ENCODE measurements at places on chromosomes 3 and 15.

DNA sequence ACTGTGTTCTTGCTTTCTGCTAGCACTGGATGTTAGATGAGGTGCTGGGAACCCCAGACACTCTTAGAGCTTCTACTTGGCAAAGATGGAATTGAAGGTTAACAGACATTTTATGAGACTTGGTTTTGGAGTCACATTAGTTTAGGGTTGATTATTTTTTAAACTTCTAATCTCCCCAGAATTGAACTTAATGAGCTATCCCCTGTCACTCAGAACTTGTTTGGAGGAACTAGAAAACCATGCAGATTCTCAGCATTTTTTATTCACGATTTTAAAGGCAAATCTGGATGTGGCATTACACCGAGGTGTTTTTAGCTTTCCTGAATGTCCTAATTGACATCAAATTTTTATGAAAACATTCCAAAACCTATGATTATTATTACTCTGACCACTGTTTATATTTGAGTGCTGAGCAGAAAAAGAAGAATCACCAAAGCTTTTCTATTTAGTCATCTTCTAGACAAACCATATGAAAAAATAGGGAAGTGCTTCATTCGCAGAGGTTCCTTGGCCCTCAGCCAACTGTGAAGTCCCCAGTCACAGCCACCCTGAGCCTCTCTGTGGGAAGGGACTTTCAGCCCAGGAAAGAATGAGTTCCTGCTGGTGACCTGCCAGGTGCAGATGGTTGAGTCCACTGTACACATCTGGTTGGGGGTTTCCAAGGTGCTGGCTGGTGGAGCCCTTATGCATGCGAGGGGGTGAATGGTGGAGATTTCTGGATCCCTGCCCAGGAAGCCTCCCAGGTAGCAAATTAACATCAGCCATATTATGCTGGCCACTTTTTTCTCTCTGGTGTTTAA is 196.0 kb upstream of the TOPAZ1 start:
- no peak for DNase-seq

DNA sequence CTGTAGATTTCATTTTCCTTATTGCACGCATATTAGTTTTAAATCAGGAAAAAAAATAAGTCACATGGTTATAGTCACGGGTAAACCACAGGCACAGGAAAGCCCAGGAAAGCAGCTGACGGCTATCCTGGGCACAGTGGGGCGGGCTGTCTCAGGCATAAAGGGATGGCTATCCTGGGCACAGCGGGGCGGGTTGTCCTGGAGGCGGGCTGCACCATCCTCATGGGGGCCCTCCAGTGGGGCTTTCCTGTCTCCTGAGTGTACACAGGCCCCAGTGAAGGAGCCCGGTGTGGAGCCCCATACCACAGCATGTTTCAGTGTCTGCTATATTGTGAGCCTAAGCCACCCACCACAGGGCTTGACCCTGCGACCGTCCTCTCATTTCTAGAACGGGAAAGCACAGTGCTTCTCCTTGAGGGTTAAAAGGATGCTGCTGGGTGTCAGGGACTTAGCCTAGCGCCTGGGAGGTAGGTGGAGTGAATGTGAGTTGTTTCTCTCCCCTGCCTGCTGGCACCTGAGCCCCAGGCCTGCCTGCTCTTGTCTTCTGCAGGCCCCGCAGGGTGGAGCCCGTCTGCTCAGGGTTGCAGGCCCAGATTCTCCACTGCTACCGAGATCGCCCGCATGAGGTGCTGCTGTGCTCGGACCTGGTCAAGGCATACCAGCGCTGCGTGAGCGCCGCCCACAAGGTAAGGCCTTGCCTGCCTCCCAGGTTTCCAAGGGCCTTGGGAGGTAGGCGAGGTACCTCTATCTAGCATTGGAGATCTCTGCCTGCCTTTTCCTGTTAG is 25.9 kb upstream of the PLXNA1 start:
- peak; percentile 80 for DNase-seq

DNA sequence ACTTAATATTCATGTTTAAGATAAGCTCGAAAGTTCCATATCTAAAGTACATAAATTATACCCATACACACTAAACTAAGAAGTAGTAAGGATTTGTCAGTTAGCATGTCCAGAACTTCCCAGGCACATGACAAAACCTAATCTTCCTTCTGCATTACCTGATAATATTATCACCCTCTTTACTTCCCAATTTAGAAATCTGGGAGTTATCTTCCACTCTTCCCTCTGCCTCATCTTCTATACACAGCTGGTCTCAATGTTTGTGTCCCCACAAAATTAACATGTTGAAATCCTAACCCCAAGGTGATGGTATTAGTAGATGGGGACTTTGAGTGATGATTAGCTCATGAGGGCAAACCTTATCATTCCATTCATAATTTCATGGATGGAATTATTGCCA is 15.3 kb downstream of the GABPB1 start:
- no peak for DNase-seq

GRCh38 chr15:100169615-100170290 is 172.0 kb downstream of the ADAMTS17 start:
- no peak for DNase-seq

DNA sequence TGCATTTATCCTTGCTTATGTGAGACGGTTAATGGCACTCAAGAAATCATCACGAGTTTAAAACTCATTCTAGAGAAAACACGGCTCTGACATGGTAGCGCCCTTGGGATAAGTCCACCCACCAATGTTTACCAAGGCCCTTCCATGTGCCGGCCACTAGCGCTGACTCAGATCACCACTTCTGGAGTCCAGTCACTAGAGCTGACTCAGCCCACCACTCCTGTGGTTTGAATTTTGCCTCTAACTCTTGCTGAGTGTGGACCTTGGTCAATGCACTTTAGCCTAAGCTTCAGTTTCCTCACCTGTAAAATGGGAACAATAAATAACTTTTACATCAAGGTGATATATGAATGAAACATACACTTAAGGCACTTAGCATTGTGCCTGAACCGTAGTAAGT is 358.4 kb upstream of the PROK2 start:
- DNase-seq: no peak

GRCh38 chr15:59963925-59964324 is 40.2 kb upstream of the FOXB1 start:
- DNase-seq: no peak

DNA sequence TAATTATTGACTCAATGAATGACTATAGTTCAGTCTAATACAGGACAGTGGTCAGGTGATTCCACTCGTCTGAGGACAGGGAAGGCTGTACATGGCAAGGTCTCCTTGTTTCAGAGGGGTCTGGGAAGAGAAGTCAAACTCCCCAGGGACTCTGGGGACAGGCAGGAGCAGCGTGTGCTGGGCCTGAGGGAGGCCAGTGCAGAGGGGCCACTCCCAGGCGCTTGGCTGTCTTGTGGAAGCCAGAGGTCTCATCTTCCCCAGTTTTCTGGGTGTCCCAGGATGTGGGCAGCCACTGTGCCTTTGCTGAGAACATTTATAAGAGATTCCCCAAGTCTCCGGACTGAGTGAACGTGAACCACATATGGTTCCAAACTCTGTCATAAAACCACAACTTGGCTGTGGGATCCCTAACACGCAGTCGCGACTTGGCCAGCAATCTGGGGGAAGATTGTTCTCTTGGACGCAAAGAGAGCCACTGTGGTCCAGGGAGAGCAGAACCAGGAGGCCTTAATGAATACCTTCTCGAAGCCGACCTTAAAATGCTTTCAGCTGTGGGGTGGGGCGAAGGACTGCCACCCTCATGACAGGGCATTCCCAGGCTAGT is 30.4 kb downstream of the BHLHE40 start:
- DNase-seq: no peak

GRCh38 chr3:127444761-127445160 is 145.8 kb downstream of the TPRA1 start:
- peak; percentile 45 for DNase-seq

DNA sequence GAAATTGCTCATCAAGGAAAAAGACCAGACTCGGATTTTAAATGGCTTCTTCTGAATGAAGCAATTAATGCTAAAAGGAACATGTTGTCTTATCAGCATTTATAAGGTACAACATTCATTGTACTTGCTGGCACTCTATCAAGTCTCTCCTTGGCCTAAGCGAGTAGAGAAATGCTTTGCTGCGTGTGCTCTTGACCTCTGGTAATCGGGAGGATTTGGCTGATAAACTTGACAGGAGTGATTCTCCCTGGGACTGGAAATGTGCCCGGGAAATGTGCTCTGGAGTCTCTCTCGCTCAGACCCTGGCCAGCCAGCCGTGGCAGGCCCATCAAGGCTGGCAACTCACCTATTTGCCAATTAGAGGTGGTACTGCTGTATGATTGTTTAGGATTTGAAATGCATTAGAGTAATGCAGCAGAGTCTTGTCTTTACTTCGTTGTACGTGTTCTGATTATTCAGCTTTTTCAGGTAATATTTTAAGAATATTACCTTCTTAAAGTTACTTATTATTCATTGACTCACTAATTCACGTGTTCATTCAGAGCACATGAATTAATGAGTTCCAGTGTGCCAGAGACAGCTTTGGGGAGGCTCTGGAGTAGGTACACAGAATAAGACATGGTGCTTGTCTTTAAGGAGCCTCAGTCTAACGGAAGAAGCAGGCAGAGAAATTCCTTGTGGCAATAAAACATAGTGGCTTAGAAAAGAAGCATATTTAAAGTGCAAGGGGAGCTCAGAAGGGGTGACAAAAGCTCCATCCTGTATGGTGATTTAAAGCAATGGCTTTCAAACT is 48.0 kb upstream of the TPRG1 start:
- no peak for DNase-seq

DNA sequence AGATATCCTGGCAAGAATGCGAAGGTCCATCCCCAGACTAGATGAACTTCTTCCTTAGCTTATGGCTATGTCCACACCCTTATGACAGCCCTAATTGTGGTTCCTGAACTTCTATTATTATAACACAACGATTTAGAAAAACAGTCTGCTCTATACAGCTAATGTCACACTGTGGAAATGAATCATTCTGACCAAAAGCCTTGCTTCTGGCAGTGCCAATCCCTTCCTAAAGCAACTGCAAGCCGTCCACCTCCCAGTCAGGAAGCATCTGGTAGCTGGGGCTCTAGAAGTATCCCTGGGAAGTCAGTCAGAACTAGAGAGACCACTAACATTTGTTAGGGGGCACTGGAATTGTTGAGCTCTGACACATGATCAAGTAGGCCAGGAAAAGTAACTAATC is 45.0 kb downstream of the MYO5A start:
- DNase-seq: no peak

- no peak for DNase-seq
These were observed 43.2 kb downstream of the SRGAP3 start for GRCh38 chr3:9206287-9206686.

GRCh38 chr3:134457376-134458074 is 28.3 kb downstream of the ANAPC13 start:
- no peak for DNase-seq

- DNase-seq: no peak
These were observed 299.8 kb upstream of the EPHA3 start for GRCh38 chr3:88807491-88808105.

GRCh38 chr3:109413049-109413448 is 75.7 kb upstream of the DPPA4 start:
- no peak for DNase-seq

Measured in posterior vena cava (tissue), 2 donors.